ENCODE measurements at places on chromosomes 2 and 18.

DNA sequence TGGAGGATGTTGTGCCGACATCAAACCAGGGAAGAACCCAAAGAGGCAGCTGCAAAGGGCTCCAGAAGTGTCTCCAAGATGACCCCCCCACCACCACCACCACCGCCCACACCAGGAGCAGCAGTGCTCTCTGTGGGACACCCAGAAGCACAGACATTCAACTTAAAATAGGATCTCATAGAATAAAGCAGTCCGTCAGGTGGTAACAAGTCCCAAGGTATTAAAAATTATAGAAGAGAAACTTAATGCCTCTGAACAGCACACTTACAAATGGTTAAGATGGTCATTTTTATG is 155.5 kb upstream of the ID2 start:
- DNase-seq: no peak

GRCh38 chr2:215260097-215260677 is 51.7 kb upstream of the ATIC start:
- no peak for DNase-seq

GRCh38 chr18:47543080-47543479 is 291.6 kb upstream of the SKOR2 start:
- no peak for DNase-seq

- no peak for DNase-seq
Measured at GRCh38 chr18:55301824-55302166, 286.2 kb downstream of the TCF4 start.

- no peak for DNase-seq
Measured at GRCh38 chr2:166417669-166418068, 41.9 kb upstream of the SCN9A start.

DNA sequence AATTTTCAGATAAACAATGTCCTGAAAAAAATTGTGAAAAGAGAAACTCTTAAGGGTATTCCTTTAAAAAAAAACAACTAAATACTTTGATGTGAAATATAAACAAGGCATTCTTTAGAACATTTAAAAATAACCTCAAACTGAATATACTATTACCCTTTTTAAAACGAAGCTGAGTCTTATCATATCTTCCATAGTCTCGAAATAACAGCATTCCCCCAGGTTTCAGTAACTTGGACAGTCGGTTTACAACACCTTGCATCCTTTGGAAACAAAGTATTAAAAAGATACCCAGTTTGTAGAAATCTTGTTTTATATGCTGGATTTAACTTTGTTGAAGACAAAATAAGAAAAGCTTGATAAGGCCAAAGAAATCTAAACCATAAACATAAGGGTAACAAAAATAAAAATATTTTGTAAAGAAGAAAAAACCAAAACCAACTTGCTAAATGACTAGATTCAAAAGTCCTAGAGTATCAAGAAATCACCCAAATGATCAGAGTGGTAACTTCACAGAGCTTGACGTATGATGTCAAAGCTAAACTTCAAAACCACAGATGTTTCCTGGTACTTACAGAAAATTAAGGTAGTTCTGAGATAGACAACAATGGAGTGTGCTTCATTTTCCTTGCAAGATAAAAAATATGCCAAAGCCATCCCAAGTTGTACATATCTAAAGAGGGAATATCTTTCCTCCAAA is 107.8 kb downstream of the METTL8 start:
- DNase-seq: no peak

GRCh38 chr2:203711399-203711798 is 5.0 kb downstream of the CD28 start:
- DNase-seq: no peak

GRCh38 chr2:37645362-37645761 is 26.1 kb downstream of the CDC42EP3 start:
- no peak for DNase-seq

DNA sequence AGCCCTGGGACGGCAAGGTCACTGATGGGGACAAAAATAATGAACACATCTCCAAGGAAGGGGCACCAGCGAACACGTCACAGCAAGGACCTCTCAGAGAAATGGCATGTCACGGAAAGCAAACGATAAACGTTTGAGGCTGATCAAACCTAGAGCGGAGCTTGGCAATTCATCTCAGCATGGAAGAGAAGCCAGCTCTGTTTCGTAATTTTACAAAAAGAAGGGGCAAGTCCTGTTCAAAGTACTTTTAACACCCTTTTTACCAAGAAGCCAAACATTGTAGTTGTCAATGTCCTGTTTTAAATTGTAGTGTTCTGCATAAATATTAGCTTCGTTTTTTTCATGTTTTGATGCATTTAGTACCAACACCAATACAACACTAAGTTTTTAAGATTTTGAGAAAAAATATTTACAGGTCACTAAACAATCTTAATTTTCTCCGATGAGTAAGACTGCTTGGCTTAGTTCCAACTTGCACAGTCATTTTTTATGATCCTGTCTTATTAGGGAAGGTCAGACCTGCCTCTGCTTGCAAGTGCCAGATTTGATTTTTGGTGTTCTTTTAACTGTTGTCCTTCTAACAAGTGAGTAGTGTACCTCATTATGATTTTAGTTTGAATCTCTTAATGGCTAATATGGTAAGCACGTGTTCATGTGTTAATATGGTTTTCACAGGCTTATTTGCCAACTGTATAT is 818.5 kb upstream of the SALL3 start:
- no peak for DNase-seq

DNA sequence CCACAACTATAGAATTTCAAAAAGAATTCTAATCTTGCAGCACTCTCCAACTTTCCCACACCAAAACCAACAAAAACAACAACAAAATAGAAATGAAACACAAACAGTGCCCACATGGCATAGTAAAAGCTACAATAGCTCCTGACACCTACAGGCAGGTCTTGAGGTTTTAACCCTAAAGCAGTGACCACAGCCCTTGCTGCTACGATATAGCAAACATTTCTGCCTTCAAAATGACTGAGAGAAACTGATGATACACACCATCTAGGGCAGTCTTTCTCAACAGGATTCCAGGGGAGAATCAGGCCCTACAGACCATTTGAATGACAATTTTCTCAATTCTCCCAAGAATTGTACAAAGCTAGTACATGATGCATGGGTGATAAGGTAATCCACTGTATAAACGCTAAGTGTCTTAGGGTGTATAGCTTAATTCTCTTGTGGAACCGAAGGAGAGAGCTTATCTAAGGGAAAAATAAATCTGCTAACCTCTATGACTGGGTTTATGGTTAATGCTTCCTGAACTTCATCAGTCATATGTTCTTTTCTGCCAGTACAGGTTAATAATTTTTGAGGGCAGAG is 46.5 kb downstream of the TRAK2 start:
- DNase-seq: no peak

GRCh38 chr2:79612999-79613398 is 100.1 kb downstream of the CTNNA2 start:
- DNase-seq: no peak

DNA sequence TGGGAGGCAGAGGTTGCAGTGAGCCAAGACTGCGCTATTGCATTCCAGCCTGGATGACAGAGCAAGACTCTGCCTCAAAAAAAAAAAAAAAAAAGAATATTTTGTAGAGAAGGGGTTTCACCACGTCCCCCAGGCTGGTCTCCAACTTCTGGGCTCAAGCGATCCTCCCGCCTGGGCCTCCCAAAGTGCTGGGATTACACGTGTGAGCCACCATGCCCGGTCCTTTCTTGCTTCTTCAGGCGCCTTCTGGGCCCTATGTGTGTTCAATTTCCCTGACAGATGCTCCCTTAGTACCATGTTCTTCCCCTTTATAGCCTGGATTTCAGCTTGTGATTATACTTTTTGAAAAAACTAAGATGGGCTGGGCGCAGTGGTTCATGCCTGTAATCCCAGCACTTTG is 9.8 kb downstream of the ZFP36L2 start:
- DNase-seq: no peak

DNA sequence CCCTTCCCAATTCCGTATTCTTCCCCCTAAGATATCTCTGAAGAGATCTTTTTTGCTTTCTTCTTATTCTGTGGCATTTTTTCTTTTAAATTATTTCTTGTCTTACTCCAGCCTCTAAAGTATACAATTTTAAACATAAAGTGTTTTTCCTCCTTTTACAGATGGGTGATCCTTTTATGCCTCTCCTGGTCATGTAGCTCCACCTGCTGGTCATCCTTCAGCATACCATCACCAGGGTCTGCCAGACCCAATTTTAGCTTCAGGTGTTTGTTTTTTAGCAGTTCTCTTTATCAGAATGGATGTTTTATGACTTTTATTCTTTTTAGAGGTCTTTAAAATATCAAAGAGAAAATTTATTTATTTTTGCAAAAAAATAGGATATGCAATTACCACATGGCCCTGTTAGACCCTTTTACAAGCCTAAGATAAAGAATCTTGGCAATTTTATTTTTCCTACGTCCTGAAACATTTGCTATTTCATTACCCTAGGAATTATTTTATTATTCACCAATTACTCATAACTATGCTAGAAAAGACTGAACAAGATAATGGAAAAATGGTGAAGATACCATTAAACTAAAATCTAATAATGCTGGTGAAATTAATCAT is 55.5 kb downstream of the PIGN start:
- DNase-seq: peak; percentile 11

- DNase-seq: no peak
Measured at GRCh38 chr18:2625217-2625616, 30.3 kb upstream of the SMCHD1 start.

DNA sequence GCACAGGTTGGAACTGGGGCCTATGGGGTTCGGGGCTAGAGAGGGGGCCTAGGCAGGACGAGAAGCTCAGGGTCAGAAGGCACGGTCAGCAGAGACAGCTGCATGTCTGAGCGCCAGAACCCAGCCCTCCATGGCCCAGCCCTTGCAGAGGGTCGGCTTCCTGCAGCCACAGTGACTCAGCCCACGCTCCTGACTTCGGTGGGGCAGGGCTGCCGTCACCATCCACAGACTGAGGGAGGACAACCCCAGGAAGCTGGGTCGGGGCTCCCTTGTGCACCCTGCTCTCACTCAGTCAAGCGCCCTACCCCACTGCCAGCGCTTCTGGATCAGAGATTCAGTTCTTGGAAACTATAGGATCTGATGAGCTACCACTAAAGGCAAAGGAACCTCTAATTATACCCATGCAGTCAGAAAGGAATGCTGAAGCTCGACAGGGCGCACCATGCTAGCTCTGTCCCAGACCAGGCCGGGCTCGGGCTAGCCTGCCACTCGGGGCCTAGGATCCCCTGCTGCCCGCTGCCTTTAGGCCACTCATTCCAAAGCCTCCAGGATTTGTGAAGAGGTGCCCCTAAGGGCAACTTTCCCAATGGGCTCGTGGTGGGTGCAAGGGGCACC is 3.0 kb downstream of the ACTR1B start:
- DNase-seq: no peak

GRCh38 chr18:26526128-26526965 is 22.0 kb downstream of the KCTD1 start:
- DNase-seq: no peak

DNA sequence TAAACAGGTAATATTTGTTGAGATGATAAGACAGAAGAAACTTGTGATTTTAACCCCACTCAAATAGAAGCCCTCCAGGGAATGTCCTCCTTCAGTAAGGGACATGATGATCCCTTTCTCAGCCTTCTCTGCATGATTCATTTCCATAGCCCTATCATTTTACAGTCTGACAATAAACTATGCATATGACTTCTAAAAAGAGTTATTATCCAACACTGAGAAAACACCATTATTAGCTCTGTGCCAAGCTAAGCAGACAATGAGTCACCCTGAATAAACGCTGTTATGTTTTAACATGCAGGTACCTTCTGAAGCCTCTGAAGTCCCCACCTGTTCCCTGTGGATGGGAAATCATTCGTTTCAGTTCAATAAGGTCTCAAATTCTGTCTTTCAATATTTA is 54.7 kb downstream of the DTNB start:
- no peak for DNase-seq

GRCh38 chr2:170917219-170917913 is 11.7 kb upstream of the GORASP2 start:
- DNase-seq: no peak

GRCh38 chr18:7850446-7850845 is 283.3 kb downstream of the PTPRM start:
- no peak for DNase-seq

DNA sequence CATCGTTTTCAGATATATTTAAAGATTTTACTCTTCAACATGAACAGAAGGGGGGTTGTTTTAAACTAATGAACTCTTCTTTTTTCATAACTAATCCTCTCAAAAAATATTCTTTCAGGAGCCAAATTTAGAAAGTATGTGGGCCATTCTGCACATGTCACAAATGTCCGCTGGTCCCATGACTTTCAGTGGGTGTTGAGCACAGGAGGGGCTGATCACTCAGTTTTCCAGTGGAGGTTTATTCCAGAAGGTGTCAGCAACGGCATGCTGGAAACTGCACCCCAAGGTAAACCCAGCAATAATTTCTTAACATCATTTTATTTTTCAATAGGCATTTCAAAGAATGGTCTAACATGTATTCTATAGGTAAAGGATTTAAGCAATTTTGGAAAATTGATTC is 136.0 kb downstream of the EML6 start:
- no peak for DNase-seq

DNA sequence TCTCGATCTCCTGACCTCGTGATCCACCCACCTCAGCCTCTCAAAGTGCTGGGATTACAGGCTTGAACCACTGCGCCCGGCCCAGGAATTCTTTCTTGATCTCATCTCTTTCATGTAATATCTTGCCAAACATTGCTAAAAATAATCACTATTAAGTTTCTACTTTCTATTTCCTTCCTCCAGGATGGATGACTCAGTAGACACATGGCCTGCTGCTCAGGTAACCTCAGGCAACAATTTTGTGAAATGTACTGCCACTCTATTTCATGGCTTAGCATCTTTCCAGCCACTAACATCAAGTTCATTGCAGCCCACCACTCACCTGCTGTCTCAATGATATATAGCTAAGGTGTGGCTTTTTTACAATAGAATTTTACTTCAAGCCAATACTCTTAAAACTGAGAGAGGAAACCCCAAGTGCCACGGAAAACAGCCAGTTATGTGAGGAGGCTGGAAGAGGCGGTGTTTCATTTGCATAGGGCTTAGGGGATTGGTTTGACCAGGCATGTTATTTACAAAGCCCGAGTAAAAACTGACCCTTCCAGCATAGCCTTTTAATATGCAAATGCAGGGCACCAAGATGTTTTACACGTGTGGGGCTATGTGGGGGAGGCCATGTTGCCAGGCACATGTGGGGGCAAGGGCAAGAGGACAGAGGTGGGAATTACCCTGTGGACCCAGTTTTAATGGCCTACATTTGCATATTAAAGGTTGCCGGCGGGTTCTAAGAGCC is 11.3 kb upstream of the SUMO1 start:
- DNase-seq: no peak

DNA sequence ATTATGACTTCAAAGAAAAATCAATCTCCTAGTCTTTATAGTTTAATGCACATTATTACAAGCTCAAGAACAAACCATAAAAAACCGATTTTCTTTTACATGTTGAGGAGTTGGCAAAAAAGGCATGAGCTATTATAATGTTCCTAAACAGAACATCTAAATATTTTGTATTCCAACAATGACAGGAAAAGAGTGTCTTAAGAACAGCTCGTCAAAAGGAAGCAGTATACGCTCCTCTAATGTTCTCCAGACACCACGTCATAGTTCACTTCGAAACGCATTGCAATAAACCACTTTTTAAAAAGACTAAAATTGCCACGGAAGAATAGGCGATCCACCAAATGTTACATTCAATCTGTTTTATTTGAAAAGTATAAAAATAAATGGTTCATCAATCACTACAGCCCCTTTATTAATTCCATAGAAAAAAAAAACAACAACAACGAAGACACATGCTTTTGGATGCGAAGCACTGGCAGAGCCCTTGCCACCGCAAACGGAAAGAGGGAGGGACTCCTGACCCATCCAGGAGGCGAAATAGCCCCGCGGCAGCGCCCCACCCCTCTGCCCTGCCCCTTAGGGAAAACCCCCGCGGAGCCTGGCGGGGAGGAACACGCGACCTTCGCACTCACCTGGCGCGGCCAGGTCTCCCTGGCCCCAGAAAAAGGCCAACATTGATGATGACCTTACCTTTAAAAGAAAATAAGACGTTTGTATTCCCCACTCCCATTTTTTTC is 45.8 kb downstream of the MBP start:
- DNase-seq: no peak
